ENCODE measurements at places on chromosomes 3 and 15. TPM values are rescaled to one million over a fixed set of nuclear protein-coding genes. Genes with fewer than 3 reads are reported as not detected.

GRCh38 chr3:124960105-124960504, 25.6 kb upstream of the MUC13 start:
- H3K4me1 ChIP-seq: no peaks in the 10 kb centered on the region
- no peak overlapping the region for H3K4me3 ChIP-seq
- H3K36me3 ChIP-seq: no peaks in the 10 kb centered on the region
- H3K27me3 ChIP-seq: peaks cover 23% of the 10 kb centered on the region
- no peak overlapping the region for H3K27ac ChIP-seq
- DNase-seq: no peak

- no peak for DNase-seq
- H3K4me3 ChIP-seq: no peak overlapping the region
- H3K27ac ChIP-seq: no peak overlapping the region
- H3K4me1 ChIP-seq: peaks cover 27% of the 10 kb centered on the region
- H3K27me3 ChIP-seq: peaks cover 10% of the 10 kb centered on the region
These were observed 9.5 kb downstream of the CA12 start for GRCh38 chr15:63372018-63372705.

DNA sequence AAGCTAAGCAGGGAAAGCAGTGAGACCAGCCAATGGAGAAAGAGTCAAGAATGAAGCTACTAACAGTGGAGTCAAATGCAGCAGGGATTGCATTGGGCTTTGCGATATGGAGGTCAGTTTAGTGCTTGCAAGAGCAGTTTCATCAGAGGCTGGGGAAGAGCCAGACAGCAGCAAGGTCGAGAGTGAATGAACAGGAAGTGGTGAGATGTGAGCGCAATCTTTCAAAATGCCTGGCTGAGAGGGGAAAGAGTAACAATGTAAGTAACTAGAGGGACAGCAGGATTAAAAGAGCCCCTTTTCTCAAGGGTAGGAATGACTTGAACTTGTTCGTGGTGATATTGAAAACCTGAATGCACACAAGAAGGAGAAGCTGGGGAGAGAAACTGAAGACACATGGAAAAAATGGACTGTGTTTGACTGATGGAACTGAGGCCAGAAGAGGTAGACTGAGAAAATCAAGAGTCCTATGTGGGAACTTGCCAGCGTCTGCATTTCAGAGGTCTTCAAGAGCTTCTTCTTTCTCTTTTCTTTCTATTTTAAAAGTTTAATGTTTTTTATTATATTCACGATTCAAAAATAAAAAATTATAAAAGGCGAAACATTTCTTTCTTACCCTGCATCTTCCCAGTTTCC, 30.6 kb upstream of the GPR160 start:
- H3K36me3 ChIP-seq: peaks cover 3% of the 10 kb centered on the region
- peaks cover 27% of the 10 kb centered on the region for H3K4me1 ChIP-seq
- H3K27ac ChIP-seq: peak overlapping the region; percentile 77
- DNase-seq: peak; percentile 71
- H3K4me3 ChIP-seq: peak overlapping the region; percentile 25

Gene WDR73
- total RNA-seq: 18.4 TPM

Gene DUOX2
- total RNA-seq: not detected

Gene ACKR2
- 2.3 TPM for total RNA-seq

Gene ADAMTSL3
- not detected for total RNA-seq

GRCh38 chr3:83122774-83123350, 1361.4 kb upstream of the GBE1 start:
- H3K4me3 ChIP-seq: no peak overlapping the region
- H3K36me3 ChIP-seq: no peaks in the 10 kb centered on the region
- no peak overlapping the region for H3K27ac ChIP-seq
- H3K27me3 ChIP-seq: no peaks in the 10 kb centered on the region

DNA sequence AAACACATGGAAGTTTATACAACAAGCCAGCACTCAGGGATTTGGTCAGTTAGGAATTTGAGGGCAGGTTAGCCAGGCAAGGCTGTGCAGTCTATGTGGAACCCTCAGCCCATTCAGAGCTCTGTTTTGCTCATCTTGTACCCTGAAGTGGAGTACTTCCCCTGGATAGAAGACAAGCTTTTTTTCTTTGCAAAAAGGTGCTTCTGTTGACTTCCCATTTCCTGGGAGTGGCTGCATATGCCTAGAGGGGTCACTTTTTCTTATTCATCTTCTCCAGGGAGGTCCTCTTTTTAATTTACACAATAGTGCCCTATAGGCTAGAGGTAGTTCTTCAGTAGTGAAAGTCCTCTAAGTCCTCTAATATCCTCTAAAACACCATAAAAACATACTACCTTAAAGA, 225.0 kb upstream of the P2RY1 start:
- H3K36me3 ChIP-seq: no peaks in the 10 kb centered on the region
- H3K27me3 ChIP-seq: peaks cover 9% of the 10 kb centered on the region

DNA sequence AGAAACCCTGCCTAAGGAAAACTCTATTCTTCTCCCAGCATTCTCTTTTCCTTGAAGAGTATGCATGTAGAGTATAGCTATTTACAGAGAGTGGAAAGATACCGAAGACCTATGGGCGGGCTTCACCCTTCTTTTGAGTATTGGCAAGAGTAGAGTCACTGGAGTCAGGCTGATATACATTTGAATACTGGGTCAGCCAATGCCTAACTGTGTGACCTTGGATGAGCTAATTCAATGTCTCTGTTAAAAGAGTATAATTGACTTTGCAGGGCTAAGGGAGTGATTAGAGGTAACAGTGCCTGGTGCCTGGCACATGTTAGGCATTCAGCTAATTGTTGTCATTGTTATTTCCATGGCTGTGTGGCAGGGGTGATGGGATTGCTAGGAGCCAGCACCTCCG, 75.6 kb downstream of the TUSC7 start:
- H3K36me3 ChIP-seq: no peaks in the 10 kb centered on the region
- DNase-seq: no peak
- no peak overlapping the region for H3K4me3 ChIP-seq

GRCh38 chr15:91973481-91973880, 120.0 kb downstream of the SLCO3A1 start:
- no peak overlapping the region for H3K27ac ChIP-seq
- no peak overlapping the region for H3K4me3 ChIP-seq
- no peaks in the 10 kb centered on the region for H3K4me1 ChIP-seq

DNA sequence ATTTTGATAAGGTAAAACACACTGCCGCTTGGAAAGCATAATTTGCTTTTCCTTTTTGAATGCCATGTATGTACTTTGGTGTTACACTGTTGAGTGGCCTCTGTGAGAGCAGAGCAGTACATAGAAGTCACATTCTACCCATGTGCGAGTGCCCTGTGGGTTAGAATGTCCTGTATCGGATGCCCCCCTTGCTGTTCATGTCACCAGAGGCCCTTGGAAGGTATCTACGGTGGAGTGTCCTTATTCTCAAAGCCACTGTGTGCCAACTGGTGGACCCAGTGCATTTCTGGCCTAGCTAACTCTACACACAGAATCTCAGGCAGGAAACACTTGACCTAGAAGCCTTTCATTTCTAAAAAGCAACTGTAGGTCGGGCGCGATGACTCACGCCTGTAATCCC, 137.0 kb downstream of the GHSR start:
- H3K27ac ChIP-seq: no peak overlapping the region
- no peak overlapping the region for H3K4me3 ChIP-seq
- H3K27me3 ChIP-seq: no peaks in the 10 kb centered on the region
- peaks cover 12% of the 10 kb centered on the region for H3K36me3 ChIP-seq
- DNase-seq: no peak

Gene ETFA
- total RNA-seq: 142 TPM

Gene PLD1
- 2.0 TPM for total RNA-seq

- H3K36me3 ChIP-seq: peaks cover 8% of the 10 kb centered on the region
- peaks cover 8% of the 10 kb centered on the region for H3K27me3 ChIP-seq
- H3K4me1 ChIP-seq: peaks cover 19% of the 10 kb centered on the region
- no peak overlapping the region for H3K4me3 ChIP-seq
- DNase-seq: no peak
These were observed 36.0 kb downstream of the CCDC54 start for GRCh38 chr3:107413264-107413663.

- peaks cover 6% of the 10 kb centered on the region for H3K36me3 ChIP-seq
- no peak overlapping the region for H3K27ac ChIP-seq
- H3K27me3 ChIP-seq: no peaks in the 10 kb centered on the region
- peaks cover 48% of the 10 kb centered on the region for H3K4me1 ChIP-seq
- no peak overlapping the region for H3K4me3 ChIP-seq
These were observed 42.4 kb downstream of the MYO5A start for GRCh38 chr15:52486003-52486996.

Gene CHST2
- total RNA-seq: 2.9 TPM

- no peak overlapping the region for H3K27ac ChIP-seq
- no peak overlapping the region for H3K4me3 ChIP-seq
- H3K27me3 ChIP-seq: no peaks in the 10 kb centered on the region
These were observed 105.7 kb downstream of the SNRPN start for GRCh38 chr15:25060472-25060803.

DNA sequence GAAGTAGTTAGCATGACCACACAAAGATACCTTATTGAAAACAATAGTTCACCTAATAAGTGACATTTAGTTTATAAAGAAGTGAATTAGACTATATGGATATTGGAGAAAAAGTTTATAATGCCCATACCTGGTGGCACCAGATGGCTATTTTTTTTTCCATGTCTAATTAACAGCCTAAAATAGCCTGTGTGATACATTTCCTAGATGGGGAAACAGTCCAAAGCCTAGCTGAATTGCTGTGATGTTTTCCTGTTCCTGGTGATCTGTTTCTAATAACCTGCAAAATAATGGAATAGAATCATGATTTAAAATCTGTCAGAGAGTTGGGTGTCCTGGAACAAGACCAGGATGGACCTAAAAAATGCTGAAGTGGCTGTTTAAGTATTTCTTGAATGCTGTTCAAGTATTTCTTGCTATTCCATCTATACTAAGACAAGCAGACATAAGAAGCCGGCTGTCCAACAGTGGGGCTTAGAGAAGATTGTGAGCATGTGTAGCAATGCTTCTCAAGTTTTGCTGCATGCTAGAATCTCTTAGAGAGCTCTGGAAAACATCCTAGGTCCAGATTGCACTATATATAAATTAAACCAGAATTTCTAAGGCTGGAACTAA, 31.3 kb downstream of the LRRC3B start:
- H3K27ac ChIP-seq: no peak overlapping the region
- H3K36me3 ChIP-seq: no peaks in the 10 kb centered on the region
- DNase-seq: no peak
- H3K4me1 ChIP-seq: no peaks in the 10 kb centered on the region
- H3K27me3 ChIP-seq: no peaks in the 10 kb centered on the region

Gene LRRC31
- not detected for total RNA-seq

DNA sequence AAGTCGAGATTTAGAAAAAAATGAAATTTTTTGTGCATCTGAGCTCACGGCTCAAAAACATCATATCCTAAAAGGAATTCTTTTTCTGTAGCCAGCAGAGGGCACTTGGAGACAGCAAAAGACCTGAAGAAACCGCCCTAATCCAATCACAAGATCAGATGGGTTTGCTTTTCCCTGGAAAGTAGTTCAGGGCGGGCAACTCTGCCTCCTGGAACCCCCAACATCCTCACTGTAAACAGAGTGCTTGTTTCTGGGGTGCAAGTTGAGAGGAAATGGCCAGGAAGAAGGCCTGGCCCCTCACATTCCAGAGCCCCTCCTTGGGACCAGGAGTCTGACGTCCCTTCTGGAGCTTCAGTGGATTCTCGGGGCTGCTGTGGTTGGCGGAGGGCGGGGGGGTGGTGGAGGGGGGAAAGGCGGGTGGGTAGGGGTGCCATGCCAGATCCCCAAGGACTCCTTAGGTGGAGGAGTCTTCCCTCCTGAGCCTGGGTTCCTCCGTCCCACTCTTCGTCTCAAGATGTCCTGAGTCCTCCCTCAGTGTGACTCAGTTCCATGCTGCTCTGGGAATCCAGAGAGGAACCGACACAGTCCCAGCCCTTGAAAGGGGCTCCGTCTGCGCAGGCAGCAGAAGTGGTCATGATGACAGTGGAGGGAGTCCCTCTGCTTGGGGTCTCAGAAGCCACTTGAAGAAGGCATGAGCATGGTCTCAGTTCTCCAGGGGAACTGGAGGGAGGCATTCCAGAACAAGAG, 35.9 kb downstream of the CCK start:
- H3K4me3 ChIP-seq: no peak overlapping the region
- no peak overlapping the region for H3K27ac ChIP-seq
- peaks cover 3% of the 10 kb centered on the region for H3K36me3 ChIP-seq
- no peak for DNase-seq

Gene GBE1
- 18.0 TPM for total RNA-seq
